Gastroesophageal sphincter (tissue), 4 donors: ENCODE measurements at places on chromosomes 11 and 22.
A peak's percentile ranks its signal among the peaks of the same experiment; 100 is the strongest.

GRCh38 chr22:19810381-19811201, 44.1 kb downstream of the GNB1L start:
- no peak for ATAC-seq

DNA sequence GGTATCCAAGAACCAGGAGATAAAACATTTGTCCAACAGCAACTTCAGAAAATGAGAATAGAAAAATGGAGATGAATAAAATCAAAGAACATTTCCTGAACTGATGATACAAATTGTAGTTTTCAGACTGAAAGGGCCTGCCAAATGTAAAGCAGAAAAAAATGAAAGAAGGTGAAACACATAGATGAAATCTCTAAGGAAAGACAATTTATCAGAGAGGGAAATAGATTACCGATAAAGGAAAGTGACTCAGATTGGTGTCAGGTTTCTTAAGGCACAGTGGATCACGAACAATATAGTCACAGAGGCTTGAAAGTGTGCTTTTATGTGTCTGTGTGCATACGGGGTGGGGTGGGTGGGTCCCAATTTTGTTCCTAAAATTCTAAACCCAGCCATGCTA, 4.1 kb upstream of the STT3A start:
- ATAC-seq, result no peak

GRCh38 chr11:60420015-60420414, 9.4 kb upstream of the MS4A5 start:
- ATAC-seq, result no peak

GRCh38 chr11:75083217-75083605, 13.5 kb downstream of the OR2AT4 start:
- ATAC-seq, result no peak

DNA sequence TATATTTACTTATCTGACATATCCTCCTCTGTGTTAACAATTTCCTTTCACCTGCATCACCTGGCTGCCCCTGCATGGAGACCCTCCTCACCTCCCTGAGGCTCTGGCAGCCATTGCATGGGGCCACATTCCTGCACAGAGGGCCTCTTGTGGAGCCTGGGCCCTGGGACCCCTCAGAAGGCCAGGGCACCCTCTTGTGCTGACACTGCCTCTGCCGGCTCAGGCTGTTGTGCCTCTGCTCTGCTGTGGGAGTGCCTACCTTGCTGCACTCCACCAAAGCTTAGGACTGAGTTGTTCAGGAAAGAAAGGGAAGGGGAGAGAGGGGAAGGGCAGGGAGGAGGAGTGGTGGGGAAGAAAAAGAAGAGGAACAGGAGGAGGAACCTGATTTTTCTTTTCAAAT, 194.5 kb downstream of the ADAMTS15 start:
- ATAC-seq, result no peak

DNA sequence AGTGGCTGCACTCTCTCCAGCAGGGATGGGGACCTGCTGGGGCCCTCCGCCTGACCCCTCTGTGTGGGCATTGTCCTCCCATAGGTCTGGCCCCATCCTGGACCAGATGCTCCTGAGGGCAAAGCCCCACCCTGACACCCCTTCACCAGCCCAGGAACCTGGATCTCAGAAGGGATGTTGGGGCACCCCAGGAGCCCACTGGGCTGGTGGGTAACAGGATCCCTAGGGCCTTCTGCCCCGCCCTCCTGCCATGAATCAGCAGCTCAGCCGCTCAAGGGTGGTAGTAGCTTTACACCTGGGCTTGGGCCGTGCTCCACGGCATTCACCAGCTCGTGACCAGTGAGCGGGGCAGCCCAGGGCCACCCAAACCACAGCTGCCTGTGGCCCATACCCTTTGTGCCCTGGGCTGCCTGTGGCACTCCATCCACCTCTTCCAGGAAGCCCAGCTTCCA, 1.0 kb upstream of the MAPK12 start:
- ATAC-seq, result no peak

GRCh38 chr11:3833449-3833848, 7.3 kb downstream of the RHOG start:
- no peak for ATAC-seq

GRCh38 chr11:118201966-118202365, 22.8 kb downstream of the JAML start:
- no peak for ATAC-seq

- ATAC-seq, result no peak
Measured at GRCh38 chr22:32473388-32473952, 1.1 kb upstream of the FBXO7 start.

GRCh38 chr11:78345450-78345849, 72.2 kb downstream of the GAB2 start:
- ATAC-seq, result no peak

DNA sequence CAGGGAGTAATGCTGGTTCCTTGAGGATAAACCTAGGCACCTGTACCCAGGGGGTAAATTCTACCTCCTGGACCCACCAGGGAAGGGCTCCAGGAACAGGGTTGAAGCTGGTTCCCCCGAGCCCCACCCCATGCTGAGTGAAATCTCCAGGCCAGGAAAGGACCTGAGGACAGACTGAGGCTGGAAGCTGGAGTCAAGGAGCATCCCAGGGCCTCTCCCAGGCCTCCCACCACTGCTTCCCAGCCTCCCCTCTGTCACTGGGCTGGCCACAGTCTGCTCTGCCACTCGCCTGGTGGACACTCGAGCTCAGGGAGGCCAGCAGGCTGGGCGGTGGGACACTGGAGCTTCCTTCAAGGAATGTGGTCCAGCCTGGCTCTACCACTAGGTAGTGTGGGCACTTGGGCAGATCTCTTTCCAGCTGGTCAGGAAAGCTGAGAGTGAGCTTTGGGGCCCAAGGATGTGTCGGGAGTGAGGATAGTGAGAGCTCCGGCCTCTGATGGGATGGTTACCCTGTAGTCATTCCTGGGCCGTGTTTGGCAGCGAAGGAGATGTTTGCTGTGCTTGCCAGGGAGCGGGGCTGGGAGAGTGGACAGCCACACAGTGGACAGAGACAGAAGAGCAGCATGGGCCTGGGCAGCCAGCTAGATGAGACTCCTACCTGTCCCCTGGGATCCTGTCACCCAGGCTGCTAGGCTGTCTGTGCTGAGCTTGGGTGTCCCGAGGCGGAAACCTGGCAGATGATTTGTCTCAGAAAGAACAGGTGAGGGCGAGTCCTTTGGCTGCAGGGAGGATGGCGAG, 3.4 kb downstream of the OVOL1 start:
- ATAC-seq, result no peak

GRCh38 chr11:81744336-81745116, 989.1 kb downstream of the FAM181B start:
- no peak for ATAC-seq

DNA sequence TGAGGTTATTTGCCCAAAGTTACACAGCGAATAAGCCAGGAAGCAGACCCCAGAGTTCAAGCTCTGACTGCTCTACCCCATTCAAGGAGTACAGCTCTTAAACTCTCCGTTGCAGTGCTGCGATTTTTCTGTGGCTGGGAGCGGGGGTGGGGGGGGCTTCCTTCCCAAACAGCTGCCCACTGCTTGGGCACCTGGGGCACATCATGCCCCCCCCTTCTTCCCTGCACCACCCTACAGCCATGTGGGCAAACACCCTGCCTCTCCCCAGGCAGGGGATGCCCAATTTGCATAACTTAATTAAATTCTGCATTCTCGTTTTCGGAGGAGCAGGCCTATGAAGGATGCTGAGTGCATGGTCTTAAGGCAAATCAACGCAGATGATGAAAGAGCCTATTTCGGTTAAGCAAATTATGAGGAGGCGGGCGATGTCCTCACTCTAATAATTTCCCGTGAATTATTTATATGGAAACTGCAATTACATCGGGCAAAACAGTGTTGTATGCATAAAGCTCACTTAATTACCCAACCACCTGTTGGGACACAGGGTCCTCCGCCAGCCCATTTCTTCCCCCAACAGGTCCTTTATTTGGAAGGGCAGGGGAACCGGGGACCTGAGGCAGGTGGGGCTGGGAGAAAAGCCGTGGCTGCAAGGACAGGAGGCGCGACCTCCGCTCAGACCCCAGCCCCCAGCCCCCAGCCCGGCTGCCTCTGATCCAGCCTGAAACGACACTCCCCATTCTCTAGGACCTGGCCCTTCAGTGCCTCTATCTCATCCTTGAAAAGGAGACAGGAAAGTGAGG, 610.5 kb downstream of the BUD13 start:
- ATAC-seq, result no peak

GRCh38 chr11:93025558-93026255, 56.3 kb downstream of the MTNR1B start:
- no peak for ATAC-seq

DNA sequence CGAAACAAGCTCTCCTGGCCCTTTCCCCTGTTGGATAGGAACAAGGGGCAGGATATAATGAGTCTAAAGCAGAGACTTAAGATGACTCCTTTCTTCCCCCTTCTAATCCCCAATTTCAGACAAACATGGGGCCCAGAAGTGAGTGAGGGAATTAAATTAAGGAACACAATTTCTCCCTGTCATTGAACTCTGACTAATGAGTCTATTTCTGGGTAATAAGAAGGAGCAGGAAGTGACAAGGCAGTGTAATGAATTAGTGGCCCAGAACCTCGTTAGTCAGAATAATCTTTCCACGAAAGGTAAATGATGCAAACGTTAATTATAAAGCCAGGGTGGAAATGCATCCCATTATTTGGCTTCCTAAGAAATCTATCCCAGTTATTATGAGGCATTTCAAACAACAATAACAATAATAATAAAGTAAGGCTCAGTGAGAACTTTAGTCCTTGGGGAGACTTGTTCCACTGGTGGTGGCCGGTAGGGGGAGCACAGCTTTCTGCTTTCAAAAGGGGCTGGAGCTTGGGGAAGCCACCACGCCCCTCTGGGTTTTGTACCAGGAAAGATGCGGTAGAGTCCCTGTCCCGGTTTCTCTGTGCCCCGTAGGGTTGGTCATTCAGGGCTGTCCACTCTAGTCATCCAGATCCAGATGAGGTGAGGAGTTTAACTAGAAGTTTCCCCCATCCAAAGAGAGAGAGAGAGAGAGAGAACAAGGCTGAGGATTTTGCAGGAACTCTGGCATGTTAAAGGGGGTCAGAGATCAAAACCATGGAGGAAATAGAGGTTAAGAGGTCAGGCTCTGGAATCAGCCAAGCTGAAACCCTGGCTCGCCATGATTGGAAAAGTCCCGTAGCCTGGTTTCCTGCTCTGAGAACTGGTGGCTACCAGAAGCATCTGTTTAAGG, 298.3 kb downstream of the NTM start:
- ATAC-seq, result no peak

- no peak for ATAC-seq
Measured at GRCh38 chr22:44133161-44133560, 47.6 kb upstream of the PARVG start.

DNA sequence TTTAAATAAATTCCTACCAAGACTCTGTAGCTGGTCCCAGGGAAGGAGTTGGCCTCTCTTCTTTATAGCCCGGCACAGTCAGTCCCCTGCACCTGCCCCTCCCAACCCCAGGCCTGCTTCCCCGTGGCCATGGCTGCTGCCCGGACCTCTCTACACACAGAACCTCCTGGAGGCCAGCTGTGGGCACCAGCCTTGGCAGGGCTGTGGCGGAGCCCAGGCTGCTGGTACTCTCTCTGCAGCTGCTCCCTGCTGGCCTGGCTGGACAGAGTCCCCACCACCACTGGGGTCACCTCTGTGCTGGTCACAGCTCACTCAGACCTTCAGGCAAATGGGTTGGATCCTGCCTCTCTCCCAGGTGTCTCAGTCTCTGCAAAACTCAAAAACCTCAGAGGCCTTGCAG, 69.3 kb downstream of the LRP5 start:
- no peak for ATAC-seq

GRCh38 chr22:38041760-38042487, 15.3 kb upstream of the PICK1 start:
- peak; percentile 26 for ATAC-seq

- no peak for ATAC-seq
Measured at GRCh38 chr22:17871726-17872458, 97.6 kb upstream of the BID start.

GRCh38 chr11:40921246-40921645, 538.2 kb downstream of the LRRC4C start:
- no peak for ATAC-seq

- ATAC-seq, result no peak
Measured at GRCh38 chr11:64593156-64594105, 2.4 kb downstream of the SLC22A12 start.

GRCh38 chr11:14703731-14704130, 60.1 kb downstream of the PDE3B start:
- ATAC-seq, result no peak

DNA sequence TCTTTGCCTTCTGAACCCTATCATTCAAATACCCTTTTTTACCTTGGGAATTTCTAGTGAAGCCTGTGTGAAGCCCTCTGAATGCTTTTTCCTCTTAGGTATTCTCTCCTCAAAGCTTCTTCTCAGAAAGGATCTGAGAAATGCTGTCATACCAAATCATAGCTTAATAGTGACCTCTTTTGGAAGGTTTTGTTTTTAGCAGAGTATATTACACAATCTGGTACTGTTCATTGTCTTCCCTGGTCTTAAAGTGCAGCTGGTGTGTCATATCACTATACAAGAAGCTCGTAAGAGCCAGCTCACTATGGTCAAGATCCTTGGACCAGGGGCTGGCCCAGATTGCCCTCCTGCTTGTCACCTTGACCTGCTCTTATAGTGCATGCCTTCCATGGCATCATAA, 204.4 kb upstream of the ANO5 start:
- ATAC-seq, result no peak

DNA sequence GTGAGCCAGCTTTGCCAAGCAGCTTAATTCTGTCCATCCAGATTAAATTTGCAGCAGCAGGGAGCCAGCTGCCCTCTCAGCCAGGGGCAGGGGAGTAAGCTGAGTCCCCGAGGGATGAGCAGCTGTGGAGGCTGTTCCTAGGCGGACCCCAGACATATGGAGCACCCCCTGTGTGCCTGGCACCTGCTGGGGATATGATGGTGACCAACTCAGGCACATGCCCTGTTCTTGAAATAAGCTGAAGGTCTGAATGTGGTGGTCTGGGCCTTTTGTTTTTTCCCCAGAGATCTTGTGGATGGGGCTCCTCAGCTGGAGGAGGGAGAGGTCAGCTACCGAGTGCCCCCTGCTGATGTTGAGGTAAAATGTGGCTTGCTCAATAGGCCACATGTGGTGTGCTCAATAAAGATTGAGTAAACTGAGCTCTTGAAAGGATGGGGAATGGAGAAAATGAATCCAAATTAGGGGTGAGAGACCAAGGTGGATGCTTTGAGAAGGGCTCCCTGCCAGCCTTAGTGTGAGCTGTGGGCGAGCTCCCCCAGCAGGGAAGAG, 103.3 kb upstream of the NNMT start:
- no peak for ATAC-seq

DNA sequence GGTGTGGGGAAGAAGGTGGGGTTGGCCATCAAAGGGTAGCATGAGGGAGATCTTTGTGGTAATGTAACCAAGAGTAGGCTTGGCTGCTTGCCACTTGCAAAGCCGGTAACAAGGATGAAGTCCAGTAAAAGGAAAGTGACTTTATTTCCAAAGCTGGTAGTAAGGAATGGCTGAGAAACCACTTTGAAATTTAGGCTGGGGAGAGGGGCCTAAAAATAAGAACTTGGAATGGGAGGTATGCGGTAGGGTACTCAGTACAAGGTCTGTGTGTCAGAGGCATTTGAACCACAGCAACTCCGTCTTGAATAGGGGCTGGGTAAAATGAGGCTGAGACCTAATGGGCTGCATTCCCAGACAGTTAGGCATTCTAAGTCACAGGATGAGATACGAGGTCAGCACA, 216.0 kb upstream of the ISX start:
- ATAC-seq, result no peak
